HTR-8/SVneo (cell line): ENCODE measurements at places on chromosomes 6 and 20.
A peak's percentile ranks its signal among the peaks of the same experiment; 100 is the strongest.

- no peak for DNase-seq
Measured at GRCh38 chr6:40020166-40020565, 85.9 kb upstream of the MOCS1 start.

DNA sequence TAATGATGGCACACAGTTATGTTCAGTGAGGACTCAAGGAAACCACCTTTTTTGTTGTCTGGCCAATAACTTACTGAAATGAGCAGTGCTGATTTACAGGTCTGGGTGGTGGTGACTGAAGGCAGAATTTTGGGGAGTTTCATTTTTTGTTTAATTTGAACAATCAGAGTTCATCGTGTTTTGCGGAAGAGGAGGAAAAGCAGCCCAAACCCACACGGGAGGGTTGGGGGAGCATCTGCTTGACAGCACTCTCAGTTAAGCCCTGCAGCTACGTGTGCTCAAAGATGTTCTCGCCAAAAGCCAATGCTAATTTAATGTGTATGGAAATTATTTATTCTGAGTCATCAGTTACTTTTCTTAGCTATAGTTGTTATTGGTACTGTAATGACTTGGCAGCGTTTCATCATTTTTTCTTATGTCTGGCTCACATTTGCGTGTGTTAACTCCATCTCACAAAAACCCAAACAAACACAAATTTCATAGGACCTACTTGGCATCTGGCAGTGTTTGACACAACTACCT lies 89.2 kb downstream of the UST start:
- DNase-seq: no peak

- no peak for DNase-seq
Measured at GRCh38 chr20:59824711-59825562, 108.5 kb downstream of the SYCP2 start.

DNA sequence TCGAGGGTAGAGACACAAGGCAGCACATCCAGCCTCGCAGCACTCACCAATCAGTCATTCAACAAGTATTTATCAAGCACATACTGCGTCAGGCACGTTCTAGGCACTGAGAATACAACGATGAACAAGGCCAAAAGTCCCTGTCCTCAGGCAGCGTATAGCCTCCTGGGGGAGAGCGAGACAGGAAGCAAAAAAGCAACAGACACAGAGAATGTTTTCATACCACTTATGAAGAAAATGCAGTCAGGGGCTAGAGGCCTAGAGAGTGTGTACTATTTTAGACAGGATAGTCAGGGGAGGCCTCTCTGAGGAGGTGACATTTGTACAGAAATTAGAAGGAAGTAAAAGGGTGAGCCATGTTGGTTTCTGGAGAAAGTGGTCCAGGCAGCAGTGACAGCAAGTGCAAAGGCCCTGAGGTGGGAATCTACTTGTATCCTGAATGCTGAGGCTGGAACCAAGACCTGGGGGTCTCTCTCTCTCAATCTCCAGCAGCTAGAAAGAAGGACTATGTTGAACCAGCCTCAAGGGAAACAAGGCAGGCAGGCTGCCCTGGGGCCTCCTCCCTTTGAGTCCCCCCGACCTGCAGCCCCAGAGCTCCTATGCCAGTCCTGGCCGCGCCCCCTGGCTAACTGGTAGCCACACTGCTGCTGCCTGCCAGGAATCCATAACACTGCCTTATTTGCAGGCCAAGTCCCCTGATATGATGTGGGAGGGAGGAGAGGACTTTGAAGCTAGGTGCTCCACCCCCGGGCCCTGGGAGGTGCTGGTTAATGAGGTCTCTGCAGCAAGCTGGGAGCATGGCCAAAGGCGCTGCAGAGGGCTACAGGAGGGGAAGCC lies 151.2 kb downstream of the GRM4 start:
- no peak for DNase-seq

GRCh38 chr20:3616250-3616649 lies 46.9 kb downstream of the GFRA4 start:
- peak; percentile 26 for DNase-seq

- DNase-seq: no peak
Measured at GRCh38 chr6:37433657-37434271, 743 bp downstream of the CMTR1 start.

DNA sequence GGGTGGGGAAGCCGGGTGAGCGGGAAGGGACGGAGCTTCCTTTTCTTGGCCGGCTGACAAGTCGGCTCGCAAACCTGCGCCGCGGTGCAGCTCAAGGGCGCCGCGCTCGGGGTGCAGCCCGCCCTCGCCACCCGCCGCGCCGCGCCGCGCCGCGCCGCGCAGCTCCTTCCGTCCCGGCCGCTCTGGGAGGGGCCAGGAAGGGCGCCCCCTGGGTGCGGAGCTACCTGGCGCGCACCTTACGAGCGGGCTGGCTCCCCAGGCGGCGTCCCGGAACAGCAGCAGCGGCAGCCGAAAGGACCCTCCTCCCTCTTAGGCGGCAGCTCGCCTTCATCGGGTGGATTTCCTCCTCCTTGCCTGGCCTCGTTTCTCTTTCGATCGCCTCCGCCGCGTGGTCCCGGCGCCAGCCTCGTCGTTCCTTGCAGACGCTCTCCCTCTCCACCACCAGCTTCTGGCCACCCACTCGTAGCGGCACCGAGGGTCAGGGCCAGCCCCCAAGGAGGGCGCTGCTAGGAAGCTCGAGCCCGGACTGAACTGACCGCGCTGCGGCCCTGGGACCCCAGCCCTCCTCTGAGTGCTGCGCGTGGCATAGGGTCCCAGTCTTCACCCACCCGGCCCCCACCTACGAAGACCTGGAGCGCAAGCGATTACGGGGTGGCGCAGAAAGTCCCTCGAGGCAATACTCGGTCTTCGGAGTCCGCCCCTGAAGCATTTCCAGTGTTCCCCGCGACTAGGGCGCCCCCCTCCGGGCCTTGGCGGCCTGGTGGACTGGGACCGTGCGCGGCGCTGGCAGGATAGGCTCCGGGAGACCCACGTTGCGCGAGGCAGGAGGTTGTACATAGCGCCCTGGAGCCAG lies at the start of gene MAP3K5:
TSS of gene MAP3K5 (minus strand) at position 68 of the 853 bp plus-strand sequence. CDS start 320 bp downstream, outside the sequence.
- DNase-seq: peak; percentile 70

DNA sequence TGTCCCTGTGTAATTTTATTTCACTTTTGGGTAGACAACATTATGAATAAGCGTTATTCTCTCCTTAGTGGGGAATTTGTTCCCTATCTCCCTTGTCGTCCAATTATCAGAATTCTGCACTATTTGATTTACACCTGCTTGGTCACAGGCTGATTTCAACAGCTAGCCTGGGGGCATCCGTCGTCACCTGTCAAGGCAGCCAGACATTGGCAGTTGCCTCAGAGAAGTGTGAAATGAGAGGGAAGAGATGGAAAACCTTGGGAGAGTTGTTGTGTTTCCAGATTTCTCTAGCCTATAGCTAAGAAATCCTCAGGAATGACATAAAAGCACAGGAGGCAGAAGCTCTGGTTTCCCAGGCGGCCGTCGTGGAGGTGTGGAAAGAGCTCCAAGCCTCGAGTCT lies 891 bp upstream of the GHRH start:
- no peak for DNase-seq
